RKO (cell line): ENCODE measurements at places on chromosomes 11 and 22.

GRCh38 chr22:19789406-19789805 lies 28.8 kb downstream of the TBX1 start:
- DNase-seq, result no peak

DNA sequence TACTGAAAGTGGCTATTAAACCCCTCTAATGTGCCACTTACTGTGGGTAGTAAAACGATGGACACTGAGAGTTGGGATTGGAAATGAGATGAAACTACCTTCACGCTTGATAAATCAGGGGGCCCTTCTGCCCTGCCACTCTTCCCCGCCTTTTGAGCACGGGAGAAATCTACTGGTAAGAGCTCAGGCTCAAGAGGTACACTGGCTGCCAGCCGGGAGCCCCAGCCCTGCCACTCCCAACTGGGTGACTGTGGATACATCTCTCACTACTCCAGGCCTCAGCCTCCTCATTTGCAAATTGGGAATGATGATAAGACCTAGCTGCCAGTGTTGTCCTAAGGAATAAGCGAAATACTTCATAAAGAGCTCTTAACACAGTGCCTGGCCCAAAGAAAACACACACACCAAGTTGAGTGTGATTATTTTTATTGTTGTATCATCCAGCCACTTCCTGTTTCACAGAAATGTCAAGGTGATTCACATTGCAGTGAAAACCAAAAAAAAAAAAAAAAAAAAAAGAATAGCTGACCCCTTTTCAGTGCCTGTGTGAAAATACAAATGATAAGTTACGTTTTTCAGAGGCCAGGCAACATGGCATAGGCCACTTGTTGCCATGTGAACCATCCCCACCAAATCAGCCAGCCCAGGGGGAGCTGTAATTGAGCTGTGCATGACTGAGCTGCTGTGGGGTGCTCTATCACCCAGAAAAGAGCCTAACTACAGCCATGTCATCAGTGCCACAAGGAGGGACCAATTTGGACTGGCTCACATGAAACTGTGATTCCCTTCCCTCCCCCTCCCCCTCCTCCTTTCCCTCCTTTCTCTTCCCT lies 4.4 kb upstream of the ZNRD2 start:
- no peak for DNase-seq

- DNase-seq, result no peak
These were observed 18.4 kb upstream of the SMPD1 start for GRCh38 chr11:6371825-6372224.

GRCh38 chr11:44581246-44581645 lies 15.8 kb downstream of the CD82 start:
- DNase-seq, result no peak

- no peak for DNase-seq
These were observed 111.7 kb downstream of the TEAD1 start for GRCh38 chr11:12785901-12786300.

GRCh38 chr22:24707470-24707801 lies 67.1 kb downstream of the PIWIL3 start:
- DNase-seq, result no peak

- no peak for DNase-seq
These were observed 415.9 kb upstream of the CADM1 start for GRCh38 chr11:115920092-115920461.

DNA sequence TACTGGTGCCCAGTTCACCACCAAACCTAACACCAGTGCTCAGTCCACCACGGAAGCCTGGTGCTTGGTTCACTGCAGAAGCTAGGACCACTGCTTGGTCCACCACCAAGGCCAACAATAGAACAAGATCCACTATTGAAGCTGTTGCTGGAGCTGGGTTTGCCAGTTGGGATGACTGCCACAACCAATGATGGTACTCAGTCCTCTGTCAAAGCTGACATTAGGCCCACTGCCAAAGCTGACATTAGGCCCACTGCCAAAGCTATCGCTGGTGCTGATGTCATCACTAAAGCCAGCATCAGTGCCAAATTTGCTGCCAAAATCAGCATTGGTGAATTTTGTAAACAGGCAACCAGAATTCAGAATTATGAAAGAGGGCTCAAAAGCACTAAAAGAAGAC lies 1850.2 kb upstream of the RAG2 start:
- no peak for DNase-seq

- DNase-seq, result no peak
These were observed 157.0 kb downstream of the SHANK2 start for GRCh38 chr11:71095294-71095850.

DNA sequence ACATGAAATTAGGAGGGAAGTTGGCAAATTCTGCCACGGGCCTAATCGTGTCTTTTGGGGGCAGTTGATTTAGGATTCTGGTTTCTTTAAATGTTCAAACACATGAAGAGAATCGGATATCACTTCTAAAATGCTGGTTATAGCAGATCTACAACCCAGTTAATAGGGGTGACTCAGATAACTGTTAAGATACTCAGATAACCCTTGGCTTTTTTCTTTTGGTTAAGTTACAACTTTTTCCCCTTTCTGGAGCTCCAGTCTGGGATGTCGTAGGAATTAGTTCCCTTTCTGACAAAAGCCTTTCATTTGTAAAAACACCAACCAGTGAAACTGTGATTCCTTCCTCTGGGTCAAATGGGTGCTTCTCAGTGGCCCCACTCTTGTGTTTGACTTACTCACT lies 976 bp downstream of the DEPDC7 start:
- peak; percentile 9 for DNase-seq

- DNase-seq, result no peak
These were observed 271.9 kb downstream of the ST3GAL4 start for GRCh38 chr11:126627421-126627820.

- peak; percentile 21 for DNase-seq
These were observed 1286.5 kb upstream of the TENM4 start for GRCh38 chr11:80727315-80727714.

DNA sequence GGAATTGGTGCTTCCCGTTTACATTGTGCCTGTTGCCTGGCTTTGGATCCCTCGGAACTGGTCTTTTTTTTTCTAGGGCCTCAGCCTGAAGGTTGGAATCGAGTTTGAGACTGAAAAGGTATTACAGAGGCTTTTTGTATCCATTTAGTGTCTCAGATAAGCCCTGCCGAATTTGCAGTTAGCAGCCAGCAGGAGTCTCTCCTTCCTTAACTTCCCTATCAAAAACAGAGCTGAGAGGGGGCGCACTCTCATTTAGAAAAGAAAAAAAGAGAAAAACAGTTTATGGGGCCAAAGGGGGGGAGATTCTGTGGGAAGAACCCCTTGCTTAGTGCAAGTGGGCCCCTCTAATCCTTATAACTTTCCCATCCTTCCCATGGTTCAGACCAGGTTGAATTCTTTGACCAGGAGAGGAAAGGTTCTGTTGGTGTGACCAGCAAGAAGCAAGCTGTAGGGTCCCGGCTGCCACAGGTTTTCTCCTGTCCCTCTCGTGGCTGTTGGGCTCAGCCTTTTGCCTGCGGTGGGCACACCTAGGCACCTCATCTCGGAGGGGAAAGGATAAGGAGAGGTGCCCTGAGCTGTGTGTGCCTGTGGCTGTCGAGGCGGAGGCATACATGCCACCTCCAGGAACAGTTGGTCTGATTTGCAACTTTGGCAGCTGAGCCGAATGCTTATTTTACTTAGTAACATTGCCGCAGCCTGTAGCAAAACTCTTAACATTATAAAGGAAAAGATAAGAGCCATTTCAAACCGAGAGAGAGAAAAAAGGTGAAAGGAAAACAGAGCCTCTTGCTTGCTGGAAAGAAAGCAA lies 565.0 kb upstream of the CNTN5 start:
- DNase-seq, result no peak

GRCh38 chr11:125062931-125063428 lies at the start of gene SLC37A2:
Gene SLC37A2 (plus strand): TSS chr11:125063305. CDS start chr11:125063368, 63 bp downstream.
- DNase-seq, result peak; percentile 78

DNA sequence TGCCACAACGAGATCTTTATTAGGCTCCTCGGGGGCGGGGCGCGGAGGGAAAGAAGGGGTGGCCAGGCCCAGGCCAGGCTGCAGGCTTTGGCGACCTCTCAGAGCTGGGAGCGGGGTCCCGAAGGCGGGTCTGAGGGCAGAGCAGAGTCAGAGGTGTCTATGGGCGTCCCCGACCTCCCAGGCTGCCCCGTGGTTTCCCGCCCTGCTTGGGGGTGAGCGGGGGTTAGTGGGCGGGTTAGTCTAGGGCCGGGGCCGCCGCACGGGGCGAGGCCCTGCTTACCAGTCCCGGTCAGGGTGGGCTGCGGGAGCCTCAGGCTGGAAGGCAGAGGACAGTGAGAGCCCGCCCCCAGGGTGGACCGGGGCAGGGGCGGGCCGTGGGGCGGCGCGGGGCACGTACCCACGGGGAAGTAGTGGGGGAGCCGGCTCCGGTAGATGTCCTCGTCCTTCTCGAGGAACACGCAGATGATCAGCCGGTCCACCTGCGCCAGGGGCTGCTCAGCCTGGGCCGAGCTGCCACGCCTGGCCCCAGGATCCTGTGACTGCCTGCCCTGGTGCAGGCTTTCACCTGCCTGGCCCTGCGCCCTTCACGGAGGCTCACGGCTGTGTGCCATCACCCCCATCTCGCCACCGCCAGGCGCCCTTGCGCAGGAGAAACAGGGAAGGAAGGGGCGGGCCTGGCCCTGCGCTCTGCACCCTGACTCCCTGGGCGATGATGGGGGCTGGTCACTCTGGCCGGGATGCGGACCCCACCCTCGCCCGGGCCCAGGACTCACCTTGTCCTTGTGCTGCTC lies 12.5 kb downstream of the OTUB1 start:
- DNase-seq, result no peak

GRCh38 chr11:130675371-130675821 lies 227.0 kb downstream of the ADAMTS15 start:
- DNase-seq, result no peak

DNA sequence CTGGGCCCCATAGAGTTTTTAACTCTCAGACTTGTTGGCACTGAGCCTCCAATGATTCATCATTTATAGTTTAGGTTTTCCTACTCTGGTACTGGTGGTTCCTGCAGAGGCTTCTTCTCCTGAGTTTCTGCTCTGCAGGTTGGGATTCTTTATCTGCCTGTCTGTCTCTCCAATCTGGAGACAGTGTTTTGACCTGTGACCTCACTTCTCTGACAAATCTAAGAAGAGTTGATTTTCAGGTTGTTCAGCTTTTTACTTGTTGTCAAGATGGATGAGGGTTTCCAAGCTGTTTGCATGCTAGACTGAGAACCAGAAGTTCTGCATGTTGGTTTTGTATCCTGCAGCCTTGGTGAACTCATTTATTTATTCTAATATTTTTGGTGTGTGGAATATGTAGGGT lies 63.9 kb downstream of the JAM3 start:
- DNase-seq, result no peak

DNA sequence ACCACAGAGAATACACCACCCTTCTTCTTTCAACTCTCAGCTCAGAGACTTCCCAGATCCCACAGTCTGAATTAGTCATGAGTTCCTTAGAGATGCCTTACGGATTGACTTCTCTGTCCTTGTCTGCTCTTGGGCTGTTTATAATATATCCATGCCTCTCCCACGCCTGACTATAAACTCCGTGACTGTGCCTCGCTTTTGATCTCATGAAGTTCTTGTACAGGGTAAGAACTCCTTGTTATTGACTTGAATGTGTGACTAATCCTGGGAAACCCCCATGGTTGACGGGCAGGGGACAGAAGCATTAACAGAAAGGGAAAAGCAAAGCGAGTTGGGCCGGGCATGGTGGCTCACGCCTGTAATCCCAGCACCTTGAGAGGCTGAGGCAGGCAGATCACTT lies 62.4 kb upstream of the POU2AF1 start:
- no peak for DNase-seq

- no peak for DNase-seq
These were observed 22.3 kb downstream of the VPS37C start for GRCh38 chr11:61138935-61139334.

GRCh38 chr11:20293531-20293930 lies 70.0 kb upstream of the HTATIP2 start:
- DNase-seq, result no peak

- peak; percentile 74 for DNase-seq
These were observed 17.5 kb downstream of the ATG16L2 start for GRCh38 chr11:72831521-72832300.

- DNase-seq, result no peak
These were observed 204.2 kb upstream of the TBCEL start for GRCh38 chr11:120819437-120820365.

DNA sequence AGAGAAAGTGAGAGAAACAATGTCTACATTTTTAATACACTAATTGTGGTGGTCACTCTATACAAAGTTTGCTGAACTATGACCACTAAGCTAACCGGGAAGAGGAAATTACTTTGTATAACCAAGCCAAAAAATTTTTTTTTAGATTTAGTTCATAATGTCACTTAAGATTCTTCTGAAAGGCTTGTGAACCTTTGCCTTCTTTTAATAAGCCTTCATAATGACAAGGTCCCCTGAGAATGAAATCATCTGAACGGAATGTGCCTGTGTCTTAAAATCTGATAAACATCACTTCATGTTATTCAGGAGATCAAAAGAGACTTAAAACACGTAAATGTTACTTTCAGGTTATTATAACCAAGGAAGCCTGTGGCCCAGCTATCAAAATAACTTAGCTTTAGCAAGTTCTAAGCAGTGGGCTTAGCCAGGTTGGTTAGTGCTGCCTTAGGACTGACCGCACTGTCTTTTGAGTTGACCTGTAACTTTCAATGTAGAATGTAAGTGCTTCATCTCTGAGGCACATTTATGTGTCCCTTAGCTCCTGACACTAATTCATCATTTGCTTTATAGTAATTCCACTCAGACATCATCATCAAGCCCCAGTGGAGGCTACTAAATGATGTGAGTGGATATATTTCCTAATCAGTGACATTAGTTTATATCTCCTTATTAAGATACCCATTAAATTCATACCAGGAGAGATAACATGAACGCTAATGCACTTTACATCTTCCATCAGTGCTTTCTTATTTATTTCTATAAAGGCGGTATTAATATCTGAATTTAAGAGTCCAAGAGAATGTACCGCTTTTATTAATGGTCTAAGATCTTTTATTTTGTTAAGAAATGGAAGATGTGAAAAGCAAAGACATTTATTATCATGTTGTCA lies 122.5 kb downstream of the WNT11 start:
- no peak for DNase-seq
